Stimulated activated CD8-positive, alpha-beta memory T cell treated with anti-CD3 and anti-CD28 coated beads, Interleukin-4, amount 100 ng/mL, for 1 hour (primary cell): ENCODE measurements at places on chromosomes 11 and 22.

DNA sequence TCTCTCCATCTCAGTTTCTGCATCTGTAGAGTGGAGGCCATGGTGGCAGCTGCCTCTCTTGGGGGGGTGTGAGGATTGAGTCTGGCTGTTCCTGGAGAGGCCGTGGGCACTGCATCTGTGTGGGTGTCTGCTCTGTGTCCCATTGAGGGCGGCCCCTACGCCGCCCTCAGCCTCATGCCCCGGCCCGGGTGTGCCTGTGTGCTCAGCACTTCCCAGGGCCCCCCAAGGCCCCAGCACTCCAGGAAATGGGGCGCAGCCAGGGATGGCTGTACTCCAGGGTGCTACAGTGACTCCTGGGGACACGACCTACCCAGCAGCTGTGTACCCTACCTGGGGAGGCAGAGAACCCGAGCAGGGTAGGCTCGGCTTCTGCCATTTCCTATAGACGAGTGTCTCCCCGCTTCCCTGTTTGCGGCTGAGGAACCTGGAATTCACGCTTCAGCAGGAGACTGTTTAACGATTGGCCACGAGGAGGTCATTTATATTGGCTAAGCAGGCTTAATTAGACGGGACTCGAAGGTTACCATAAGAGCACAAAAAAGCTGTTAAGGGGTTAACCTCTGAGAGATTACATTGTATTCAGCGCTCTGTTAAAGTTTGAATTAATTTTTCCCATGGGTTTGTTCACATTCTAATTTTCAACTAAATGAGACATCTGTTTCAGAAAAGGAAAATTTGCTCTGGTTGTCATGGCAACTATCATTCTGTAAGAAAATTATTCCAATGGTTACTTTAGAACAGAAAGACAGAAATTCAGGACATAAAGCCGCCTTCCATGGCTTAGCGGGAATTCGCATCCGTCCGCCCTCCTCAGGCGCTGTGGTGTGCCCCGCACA is 76.4 kb downstream of the MPPED1 start:
- no peak for DNase-seq

- DNase-seq = no peak
Measured at GRCh38 chr11:28009388-28009787, 98.6 kb downstream of the KIF18A start.

DNA sequence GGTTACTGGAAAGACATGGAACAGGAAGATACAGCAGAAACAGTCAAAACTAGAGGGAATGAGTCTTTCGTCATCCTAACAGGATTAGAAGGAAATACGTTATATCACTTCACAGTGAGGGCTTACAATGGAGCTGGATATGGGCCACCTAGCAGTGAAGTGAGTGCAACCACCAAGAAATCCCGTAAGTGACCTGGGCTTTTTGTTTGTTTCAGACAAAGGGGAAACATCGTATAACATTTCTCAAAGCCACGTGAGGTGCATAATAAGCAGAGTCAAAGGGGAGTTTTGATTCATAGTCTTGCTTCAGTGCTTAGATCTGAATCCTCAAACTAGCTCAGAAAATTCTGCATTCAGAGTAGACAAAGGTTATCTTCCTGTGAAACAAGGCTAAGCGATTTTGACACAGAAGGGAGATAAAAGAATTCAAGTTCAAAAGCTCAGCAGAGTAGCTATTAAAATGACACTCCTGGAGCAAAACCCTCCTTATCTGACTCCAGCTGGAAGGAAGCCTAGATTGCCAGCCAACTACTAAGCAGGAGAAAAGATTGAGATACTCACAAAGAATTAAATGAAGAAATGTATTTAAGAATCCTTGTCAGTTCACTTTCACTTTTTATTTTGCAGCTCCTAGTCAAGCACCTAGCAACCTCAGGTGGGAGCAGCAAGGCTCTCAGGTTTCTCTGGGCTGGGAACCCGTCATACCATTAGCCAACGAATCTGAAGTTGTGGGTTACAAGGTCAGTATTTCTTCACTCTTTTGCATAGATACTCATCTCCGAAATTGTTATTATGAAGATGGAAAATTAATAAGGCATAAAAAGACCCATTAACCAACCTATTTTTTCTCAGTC is 346.4 kb upstream of the ARHGAP42 start:
- DNase-seq = no peak

- DNase-seq = no peak
Measured at GRCh38 chr11:12215181-12215593, 104.8 kb downstream of the MICAL2 start.

- no peak for DNase-seq
Measured at GRCh38 chr11:12359761-12360160, 17.6 kb upstream of the PARVA start.

GRCh38 chr22:46891382-46891951 is 129.0 kb downstream of the TBC1D22A start:
- DNase-seq = no peak

DNA sequence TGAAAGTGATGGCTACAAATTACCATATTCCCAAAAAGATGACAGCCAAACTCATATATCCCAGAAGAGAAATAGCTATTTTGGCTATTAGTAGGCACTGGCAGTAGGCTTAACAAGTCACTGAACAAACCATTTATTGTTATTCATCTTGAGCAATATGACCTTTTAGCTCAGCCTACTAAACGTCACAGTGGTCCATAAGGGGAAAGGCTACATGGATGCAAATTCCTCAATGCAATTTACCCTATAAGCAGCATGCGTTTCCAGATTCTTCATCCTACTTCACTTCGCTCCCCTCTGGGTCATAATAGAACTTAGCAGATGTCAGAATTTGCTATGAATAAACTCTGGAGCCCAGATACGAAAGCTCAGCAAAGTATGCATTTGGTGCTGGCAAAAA is 114.0 kb downstream of the SIK3 start:
- DNase-seq = no peak

GRCh38 chr22:19730655-19731360 is 7.5 kb downstream of the GP1BB start:
- peak; percentile 77 for DNase-seq

DNA sequence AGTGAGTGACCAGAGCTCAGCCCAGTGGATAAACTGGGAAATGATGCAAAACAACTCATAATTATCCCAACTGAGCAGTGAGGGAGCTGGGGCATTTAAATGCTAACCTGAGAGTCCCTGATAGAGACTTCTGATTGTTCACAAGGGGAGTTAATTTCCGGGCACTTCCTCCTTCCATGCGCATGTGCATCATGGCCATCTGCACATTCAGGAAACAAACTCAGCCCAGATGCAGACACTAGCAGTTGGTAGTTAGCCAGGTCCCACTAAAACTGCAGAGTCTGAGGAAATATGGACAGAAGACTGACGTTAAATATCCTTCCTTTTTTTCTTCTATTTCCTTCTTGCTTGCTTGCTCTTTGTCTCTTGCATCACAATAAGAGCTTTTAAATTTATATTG is 852.1 kb upstream of the LRRC4C start:
- DNase-seq = no peak

DNA sequence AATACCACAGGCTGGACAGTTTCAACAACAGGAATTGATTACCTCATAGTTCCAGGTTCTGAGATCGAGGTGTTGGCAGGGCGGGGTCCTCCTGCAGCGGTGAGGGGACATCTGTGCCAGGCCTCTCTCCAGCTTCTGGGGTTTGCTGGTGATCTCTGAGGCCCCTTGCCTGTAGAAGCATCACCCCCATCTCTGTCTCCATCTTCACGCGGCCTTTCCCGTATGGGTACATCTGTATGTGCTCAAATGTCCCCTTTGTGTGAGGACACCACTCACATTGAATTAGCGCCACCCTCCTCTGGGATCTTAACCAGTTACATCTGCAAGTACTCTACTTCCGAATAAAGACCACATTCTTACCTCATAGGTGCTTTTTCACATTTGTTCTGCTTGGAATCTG is 1029.9 kb downstream of the BRD1 start:
- DNase-seq = no peak

- no peak for DNase-seq
Measured at GRCh38 chr22:27997538-27997937, 78.5 kb upstream of the PITPNB start.

DNA sequence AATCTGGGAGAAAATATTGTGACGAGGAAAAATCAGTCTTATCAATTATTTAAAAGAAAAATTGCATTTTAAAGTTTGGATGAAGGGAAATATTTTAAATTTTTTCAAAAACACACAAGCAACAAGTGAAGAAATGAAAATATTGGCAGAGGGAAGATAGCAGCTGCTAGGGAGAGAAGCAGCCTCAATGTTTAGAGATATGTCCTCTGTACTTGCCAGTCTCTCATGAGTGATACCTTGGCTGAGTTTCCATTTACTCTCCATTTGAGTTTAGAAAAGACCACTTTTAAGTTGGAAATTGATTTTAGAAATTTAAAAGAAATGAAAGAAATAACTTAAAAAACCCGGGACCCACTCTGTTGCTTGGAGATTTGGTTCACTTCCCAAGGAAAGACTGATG is 88.6 kb upstream of the DBX1 start:
- DNase-seq = no peak

DNA sequence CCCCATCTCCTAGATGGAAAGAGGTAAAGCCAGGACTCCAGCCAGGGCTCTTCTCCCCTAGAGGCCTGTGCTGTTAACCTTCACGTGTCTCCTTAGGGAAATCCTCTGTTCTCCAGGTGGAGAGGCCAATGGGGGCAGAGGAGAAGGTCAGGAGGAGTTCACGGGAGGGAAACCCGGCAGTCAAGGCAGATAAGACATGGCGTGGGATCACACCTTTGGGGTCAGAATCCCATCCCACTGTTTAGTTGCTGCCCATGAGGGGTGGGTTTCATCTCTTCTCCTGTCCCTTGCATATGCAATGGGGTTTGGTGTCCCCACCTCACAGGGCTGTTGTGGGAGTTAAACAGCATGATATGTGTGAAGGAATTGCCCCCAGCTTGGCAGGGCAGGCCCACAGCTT is 469.7 kb downstream of the TBC1D22A start:
- DNase-seq = no peak

- no peak for DNase-seq
Measured at GRCh38 chr11:65403607-65404121, 17.2 kb downstream of the FRMD8 start.

- no peak for DNase-seq
Measured at GRCh38 chr11:122649116-122649515, 6.4 kb upstream of the UBASH3B start.

DNA sequence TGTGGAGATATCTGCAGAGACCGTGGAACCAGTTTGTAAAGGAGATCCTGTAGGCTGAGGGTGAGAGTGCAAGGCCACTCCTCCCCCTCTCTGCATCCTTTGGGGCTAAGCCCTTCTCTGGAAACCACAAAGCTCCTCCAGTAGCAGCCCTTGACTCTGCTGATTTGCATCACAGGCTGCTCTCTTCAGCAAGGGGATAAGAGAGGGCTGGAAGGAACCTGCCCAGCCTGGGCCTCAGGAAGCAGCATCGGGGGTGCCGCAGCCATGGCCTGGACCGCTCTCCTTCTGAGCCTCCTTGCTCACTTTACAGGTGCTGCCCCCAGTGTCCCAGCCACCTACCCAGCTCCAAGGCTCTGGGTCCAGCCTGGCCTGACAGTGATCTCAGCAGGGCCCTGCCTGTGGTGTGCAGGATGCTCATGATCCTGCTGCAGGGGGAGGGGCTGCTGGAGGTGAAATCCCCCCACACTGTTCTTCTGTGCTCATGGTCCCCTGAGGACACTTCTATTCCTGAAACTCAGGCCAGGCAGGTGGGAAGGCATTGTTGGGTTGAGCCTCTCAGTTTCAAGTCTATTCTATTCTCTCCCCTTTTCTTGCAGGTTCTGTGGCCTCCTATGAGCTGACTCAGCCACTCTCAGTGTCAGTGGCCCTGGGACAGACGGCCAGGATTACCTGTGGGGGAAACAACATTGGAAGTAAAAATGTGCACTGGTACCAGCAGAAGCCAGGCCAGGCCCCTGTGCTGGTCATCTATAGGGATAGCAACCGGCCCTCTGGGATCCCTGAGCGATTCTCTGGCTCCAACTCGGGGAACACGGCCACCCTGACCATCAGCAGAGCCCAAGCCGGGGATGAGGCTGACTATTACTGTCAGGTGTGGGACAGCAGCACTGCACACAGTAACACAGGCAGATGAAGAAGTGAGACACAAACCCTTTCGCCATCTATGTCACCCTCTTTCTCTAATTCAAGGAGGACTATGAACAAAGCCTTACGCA is 68.5 kb upstream of the IGLL5 start:
- DNase-seq = no peak

DNA sequence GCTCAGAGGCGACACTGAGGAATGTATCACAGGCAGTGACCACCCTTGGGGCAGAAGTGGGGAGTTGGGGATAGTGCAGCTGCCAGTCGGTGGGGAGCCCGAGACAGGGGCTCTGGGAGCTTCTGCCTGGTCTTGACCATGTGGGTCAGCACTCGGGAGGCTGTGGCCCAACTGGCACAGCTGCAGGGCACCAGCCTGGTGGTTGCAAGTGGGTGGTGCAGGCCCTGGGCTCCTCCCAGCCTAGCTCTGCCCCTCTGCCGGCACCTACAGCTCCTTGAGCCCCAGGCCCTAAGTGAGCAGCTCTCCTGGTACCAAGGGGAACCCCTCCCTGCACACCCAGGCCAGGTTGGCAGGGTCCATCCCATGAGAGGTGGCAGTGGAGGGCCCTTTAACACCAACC is 12.6 kb upstream of the RASL10A start:
- DNase-seq = no peak

GRCh38 chr22:47328550-47329243 is 566.2 kb downstream of the TBC1D22A start:
- no peak for DNase-seq

DNA sequence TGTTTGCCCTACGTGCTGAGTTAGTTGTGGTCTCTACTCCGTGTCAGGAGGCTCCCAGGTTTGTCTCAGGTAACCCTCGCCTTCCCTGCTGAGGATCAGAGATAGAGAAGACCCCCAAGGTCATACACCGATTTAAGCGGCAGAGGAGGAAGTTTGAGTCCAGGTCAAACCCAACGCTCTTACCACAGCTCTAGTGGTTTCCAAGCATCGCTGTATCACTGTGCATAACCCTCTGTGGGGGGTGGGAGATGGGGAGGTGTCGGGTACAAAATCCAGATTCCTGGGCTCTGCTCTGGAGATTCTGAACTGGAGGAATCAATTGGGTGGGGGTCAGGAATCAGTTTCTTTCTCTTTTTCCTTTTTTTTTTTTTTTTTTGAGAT is 627 bp downstream of the DNAJC4 start:
- no peak for DNase-seq

DNA sequence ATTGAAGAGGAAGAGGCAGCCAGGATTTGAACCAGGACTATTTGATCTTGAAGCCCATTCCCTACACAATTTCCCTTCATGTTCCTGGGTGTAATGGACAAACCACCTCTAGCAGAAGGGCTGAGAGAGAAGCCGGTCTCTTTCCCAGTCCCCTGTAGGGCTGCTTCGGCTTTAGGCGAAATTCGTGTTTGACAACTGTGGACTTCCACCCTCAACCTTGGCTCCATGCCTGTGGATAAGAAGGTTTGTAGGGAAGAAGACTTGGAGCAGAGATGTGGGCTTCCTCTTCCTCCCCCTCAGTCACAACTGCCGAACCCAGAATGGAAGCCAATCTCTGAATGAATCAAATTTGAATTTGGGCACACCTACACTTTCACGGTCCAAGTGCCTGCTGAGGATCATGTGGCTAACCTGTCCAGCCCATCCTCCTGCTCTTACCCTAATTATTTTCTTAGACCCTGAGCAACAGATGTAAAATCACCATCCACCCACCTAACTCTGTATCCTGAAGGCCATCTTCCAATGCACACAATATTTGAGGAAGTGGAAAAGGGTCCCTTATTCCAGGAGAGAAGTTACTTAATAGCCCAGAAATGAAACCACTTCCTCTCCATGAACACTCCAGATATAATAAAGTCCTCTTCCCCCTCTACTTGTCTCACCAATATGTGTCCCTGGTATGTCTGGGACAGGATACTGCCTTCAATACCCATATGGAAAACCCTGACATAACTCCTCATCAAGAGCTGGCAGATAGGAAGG is 10.1 kb upstream of the SCN2B start:
- DNase-seq = no peak
